ENCODE measurements at places on chromosomes 6 and 20. TPM values are rescaled to one million over a fixed set of nuclear protein-coding genes. Genes with fewer than 3 reads are reported as not detected.

DNA sequence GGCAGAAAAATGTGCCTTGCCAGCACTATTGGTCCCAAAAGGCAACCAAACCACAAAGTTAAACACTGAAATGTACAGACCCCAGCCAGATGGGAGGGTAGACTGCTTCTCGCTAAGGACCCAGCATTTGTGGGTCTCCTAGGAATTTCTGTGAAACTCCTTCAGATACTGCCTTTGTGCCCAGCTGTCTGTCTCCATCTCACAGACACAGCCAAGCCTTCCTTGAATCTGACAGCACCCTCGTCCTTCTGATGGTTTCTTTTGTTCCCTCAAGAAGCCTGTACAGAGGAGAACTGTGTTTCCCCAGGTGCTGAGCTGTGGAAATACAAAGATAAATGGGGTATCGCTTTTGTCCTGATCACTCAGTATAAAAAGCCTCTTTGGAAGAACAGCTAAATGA lies 254.0 kb upstream of the TAB2 start:
- H3K27me3 ChIP-seq: no peaks in the 10 kb centered on the region
- H3K4me3 ChIP-seq: no peak overlapping the region
- H3K36me3 ChIP-seq: no peaks in the 10 kb centered on the region
- H3K27ac ChIP-seq: no peak overlapping the region

DNA sequence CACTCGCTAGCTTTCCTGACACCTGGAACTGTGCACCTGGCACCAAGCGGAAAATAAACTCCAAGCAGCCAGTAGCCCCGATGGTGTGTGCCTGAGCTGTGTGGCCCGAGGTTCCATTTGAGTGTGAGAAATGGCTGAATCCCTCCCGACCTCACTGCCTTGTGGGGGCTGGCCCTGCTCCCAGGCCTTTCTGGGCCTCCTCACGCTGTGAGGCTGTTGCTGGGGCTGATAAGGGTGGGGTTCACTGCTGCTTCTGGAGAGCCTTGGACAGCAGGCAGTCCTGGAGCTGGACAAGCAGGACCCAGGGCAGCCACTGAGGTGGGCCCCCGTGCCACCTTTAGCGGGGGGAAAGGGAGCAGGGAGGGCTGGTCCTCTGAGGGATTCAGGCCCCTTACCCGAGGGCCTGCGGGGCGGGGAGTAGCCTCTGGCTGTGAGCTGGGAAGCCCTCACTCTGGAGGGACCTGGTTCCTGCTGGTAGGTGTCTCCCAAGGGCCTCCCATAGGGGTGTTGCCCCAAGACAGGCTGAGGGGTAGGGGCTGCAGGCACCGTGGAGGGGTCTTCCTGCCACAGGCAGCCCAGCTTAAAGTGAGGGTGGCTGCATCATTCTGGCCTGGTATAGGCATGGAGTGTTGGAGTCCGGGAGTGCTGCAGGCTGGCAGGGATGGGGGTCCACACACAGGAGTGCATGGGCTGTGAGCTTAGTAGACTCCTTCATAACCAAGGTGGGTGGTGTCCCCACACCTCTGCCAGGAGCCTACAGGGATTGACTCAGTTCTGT lies 1.7 kb downstream of the PPDPF start:
- no peak overlapping the region for H3K27ac ChIP-seq
- 0 out of 2 replicates have a peak overlapping the region, but pooled peaks have one; percentile 10 for H3K4me3 ChIP-seq
- H3K36me3 ChIP-seq: peaks cover 23% of the 10 kb centered on the region
- peaks cover 13% of the 10 kb centered on the region for H3K4me1 ChIP-seq

GRCh38 chr6:3619201-3619600 lies 132.3 kb downstream of the PXDC1 start:
- no peaks in the 10 kb centered on the region for H3K36me3 ChIP-seq
- DNase-seq: no peak
- no peaks in the 10 kb centered on the region for H3K4me1 ChIP-seq
- H3K27me3 ChIP-seq: peaks cover 66% of the 10 kb centered on the region
- H3K4me3 ChIP-seq: no peak overlapping the region

Gene TBPL1
- 32.5 TPM for polyA plus RNA-seq

Gene C20orf144
- 0.19 TPM for polyA plus RNA-seq

- no peaks in the 10 kb centered on the region for H3K36me3 ChIP-seq
- peaks cover 2% of the 10 kb centered on the region for H3K27me3 ChIP-seq
- no peak for DNase-seq
- H3K4me3 ChIP-seq: no peak overlapping the region
- H3K4me1 ChIP-seq: no peaks in the 10 kb centered on the region
These were observed 126.2 kb downstream of the ANKRD60 start for GRCh38 chr20:58102261-58102660.

GRCh38 chr20:35129647-35130069 lies 17.5 kb downstream of the EDEM2 start:
- no peak overlapping the region for H3K27ac ChIP-seq
- H3K27me3 ChIP-seq: no peaks in the 10 kb centered on the region
- no peak overlapping the region for H3K4me3 ChIP-seq
- H3K4me1 ChIP-seq: peaks cover 1% of the 10 kb centered on the region

Gene SIRPD
- not detected for polyA plus RNA-seq

DNA sequence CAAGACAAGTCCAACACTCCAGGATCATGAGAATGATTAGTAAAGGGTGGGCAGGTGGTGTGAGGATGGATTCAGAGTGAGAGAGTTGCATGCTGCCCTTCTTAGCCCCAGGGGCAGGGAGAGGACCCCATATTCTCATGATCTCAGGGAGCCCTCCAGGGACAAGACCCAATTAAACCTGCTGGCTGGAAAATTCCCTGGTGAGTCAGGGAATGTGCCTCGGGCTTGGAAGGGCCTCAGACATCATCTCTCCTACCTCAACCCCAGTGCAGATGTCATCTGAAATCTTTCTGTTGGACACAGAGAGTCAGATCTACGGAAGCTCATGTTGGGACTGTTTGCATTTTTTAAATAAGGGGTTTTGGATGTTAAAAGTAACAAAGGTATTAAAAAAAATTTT lies 9.2 kb upstream of the SIRPD start:
- H3K36me3 ChIP-seq: no peaks in the 10 kb centered on the region
- H3K27ac ChIP-seq: no peak overlapping the region
- peak; percentile 0 for DNase-seq
- no peaks in the 10 kb centered on the region for H3K4me1 ChIP-seq

- no peaks in the 10 kb centered on the region for H3K27me3 ChIP-seq
- no peak overlapping the region for H3K4me3 ChIP-seq
- DNase-seq: no peak
- H3K27ac ChIP-seq: no peak overlapping the region
- H3K36me3 ChIP-seq: peaks cover 47% of the 10 kb centered on the region
These were observed 10.3 kb upstream of the CAPN11 start for GRCh38 chr6:44148306-44148705.

- no peak overlapping the region for H3K27ac ChIP-seq
- H3K4me1 ChIP-seq: 0 out of 2 replicates have a peak, but pooled peaks cover 3% of the 10 kb centered on the region
- no peak for DNase-seq
- H3K4me3 ChIP-seq: no peak overlapping the region
- H3K36me3 ChIP-seq: no peaks in the 10 kb centered on the region
- H3K27me3 ChIP-seq: no peaks in the 10 kb centered on the region
These were observed 76.3 kb downstream of the DTNBP1 start for GRCh38 chr6:15586503-15586902.

DNA sequence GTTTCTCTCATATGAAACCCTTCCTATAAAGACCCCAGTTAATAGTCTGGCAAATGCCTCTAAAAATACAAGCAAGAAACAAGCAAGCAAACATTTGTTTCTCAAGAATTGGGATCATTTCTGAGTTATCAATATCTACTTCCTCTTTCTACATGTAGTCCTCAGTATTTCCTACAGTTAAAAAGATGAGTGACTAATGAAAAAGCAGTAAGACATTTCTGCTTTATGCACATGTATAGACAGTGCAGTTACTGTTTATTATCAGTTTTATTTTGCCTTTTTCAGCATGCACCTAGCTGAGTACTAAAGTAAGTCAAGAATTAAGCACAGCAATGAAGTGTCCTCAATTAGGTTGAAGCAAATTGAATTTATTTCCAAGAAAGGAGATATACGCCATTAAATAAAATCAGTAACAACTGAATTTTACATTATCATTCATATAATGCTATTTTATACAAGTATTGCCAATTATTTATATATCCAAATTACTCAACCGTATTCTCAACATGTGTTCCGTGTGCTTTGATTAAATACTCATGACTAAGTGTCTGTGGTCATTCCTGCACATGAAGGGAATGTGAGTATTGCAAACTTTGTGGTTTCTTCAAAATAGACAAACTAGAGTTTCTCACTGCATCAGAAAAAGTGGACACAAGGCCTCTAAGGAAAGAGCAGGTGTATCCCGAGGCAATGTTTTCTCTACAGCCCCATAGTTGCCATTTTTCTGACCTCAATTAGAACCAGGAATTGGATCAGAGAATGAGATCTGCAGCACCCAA lies 159.3 kb upstream of the MARCKS start:
- no peak overlapping the region for H3K27ac ChIP-seq
- peaks cover 6% of the 10 kb centered on the region for H3K4me1 ChIP-seq
- H3K36me3 ChIP-seq: no peaks in the 10 kb centered on the region
- peaks cover 32% of the 10 kb centered on the region for H3K27me3 ChIP-seq
- DNase-seq: peak; percentile 98

- H3K27ac ChIP-seq: no peak overlapping the region
- peak; percentile 14 for DNase-seq
- H3K4me3 ChIP-seq: no peak overlapping the region
- peaks cover 23% of the 10 kb centered on the region for H3K36me3 ChIP-seq
These were observed 60.7 kb downstream of the FAM120B start for GRCh38 chr6:170367241-170367640.

GRCh38 chr6:164990901-164991300 lies 318.5 kb downstream of the C6orf118 start:
- no peaks in the 10 kb centered on the region for H3K27me3 ChIP-seq
- no peak for DNase-seq
- no peaks in the 10 kb centered on the region for H3K4me1 ChIP-seq
- H3K27ac ChIP-seq: no peak overlapping the region
- no peak overlapping the region for H3K4me3 ChIP-seq

DNA sequence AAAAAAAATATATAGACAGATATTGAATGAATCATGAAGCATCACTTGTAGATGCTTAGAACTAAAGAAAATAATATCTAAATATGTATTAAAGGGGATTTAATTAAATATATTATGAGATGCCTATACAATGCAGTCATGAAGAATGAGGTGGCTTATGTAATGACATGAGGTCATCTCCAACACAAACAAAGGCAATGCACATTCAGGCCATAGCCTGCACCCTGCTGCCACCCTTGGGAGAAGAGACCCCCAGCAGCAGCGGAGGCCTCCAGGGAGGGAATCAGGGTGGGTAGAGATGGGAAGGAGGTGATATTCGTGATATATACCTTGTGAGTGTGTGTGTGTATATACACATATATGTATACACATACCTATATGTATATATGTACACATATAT lies 26.4 kb upstream of the SSTR4 start:
- no peaks in the 10 kb centered on the region for H3K27me3 ChIP-seq
- H3K36me3 ChIP-seq: no peaks in the 10 kb centered on the region
- no peaks in the 10 kb centered on the region for H3K4me1 ChIP-seq
- H3K27ac ChIP-seq: no peak overlapping the region
- no peak overlapping the region for H3K4me3 ChIP-seq

- H3K36me3 ChIP-seq: no peaks in the 10 kb centered on the region
- no peak overlapping the region for H3K4me3 ChIP-seq
- H3K27ac ChIP-seq: no peak overlapping the region
- no peak for DNase-seq
These were observed 2.6 kb downstream of the ALDH5A1 start for GRCh38 chr6:24497254-24497970.

Gene GTSF1L
- not detected for polyA plus RNA-seq

Gene OLIG3
- polyA plus RNA-seq: not detected

DNA sequence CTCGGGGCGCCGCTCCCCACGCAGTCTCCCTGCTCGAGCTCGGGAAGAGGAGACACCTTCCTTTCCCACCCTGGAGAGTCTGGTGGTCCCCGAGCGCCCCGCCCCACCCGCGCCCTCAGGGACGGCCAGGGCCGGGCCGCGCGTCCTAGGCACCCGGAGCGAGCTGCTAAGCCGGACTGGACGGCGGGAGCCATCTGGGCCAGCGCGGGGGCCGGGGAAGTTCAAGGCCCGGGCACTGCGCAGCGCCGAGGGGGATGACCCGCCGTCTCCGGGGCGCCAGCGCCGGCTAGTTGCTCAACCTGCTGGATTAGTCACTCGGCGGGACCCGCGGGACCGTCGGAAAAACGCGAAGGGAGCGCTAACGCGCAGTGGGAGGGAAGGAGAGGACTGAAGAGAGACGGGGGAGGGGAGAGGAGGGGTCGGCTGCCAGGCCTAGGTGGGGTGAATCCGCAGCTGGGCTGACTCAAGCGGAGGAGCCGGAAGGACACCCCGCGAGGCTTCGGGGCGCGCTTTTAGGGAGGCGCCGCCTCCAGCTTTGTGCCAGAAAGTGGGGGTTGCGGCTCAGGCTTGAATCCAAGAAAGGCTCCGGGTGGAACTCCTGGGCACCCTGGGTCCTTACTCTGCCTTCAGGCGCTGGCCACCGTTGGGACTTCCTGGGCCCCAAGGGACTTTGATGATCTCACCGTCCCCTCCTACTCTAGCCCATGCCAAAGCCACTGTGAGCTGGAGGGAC lies 75.7 kb upstream of the FOXP4 start:
- 0 out of 2 replicates have a peak, but pooled peaks cover 2% of the 10 kb centered on the region for H3K4me1 ChIP-seq
- no peak overlapping the region for H3K4me3 ChIP-seq
- DNase-seq: no peak

- H3K36me3 ChIP-seq: peaks cover 82% of the 10 kb centered on the region
- no peak overlapping the region for H3K27ac ChIP-seq
- H3K4me1 ChIP-seq: peaks cover 9% of the 10 kb centered on the region
These were observed 8.9 kb upstream of the DNAJC5 start for GRCh38 chr20:63886054-63886419.

Gene ANKRD66
- polyA plus RNA-seq: not detected

DNA sequence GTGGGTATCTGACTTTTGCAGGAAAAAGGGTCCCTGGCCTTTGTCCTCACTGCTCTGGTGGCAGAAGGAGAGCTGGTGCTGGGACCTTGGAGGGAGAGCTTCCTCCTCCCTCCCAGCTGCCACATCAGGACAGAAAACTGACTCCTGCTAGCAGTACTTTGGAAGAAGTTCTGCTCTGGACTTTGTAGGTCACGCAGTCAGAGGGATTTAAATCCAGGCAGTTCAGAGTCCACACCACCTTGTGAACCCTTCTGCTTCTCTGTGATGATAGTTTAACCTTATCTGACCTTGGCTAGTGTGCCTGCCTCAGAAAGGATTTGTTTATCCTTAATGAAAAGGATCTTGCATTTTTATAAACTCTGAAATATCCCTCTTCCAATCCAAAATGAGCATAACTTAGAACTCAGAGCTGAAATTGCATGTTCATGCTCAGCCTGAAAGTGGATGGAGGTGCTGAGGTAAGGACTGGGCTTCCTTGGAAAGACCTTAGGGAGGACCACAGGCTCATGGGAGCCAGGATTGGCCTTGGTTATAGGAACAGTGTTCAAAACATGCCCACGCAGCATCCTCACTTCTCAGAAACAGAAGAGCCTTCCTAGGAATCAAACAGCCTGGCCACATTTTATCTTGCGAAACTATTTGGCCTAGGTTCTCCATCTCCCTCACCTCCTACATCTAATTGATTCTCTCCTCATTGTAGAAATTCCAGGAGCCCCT lies 123.9 kb upstream of the SASH1 start:
- 0 out of 2 replicates have a peak, but pooled peaks cover 1% of the 10 kb centered on the region for H3K27me3 ChIP-seq
- peaks cover 13% of the 10 kb centered on the region for H3K4me1 ChIP-seq
- peak overlapping the region; percentile 39 for H3K27ac ChIP-seq
- H3K4me3 ChIP-seq: no peak overlapping the region

Gene CALHM4
- 0.11 TPM for polyA plus RNA-seq
